ENCODE measurements at places on chromosomes 5 and 9.

DNA sequence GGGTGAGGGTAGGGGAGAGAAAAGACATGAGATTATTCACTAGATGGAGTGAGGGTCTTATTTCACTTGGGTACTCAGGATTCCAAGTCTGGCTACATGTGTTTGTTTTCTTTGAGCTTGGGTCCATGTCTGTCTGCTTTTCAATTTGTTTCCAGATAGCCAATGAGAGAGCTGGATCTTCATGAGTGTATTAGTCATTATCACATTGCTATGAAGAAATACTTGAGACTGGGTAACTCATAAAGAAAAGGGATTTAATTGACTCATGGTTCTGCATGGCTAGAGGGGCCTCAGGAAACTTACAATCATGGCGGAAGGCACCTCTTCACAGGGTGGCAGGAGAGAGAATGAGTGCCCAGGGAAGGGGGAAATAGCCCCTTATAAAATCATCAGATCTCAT, 196.8 kb upstream of the TRIM32 start:
- DNase-seq: no peak

GRCh38 chr9:38017149-38017884, 51.7 kb downstream of the SHB start:
- peak; percentile 95 for DNase-seq

GRCh38 chr5:154709368-154710305, 45.5 kb upstream of the LARP1 start:
- DNase-seq: no peak

DNA sequence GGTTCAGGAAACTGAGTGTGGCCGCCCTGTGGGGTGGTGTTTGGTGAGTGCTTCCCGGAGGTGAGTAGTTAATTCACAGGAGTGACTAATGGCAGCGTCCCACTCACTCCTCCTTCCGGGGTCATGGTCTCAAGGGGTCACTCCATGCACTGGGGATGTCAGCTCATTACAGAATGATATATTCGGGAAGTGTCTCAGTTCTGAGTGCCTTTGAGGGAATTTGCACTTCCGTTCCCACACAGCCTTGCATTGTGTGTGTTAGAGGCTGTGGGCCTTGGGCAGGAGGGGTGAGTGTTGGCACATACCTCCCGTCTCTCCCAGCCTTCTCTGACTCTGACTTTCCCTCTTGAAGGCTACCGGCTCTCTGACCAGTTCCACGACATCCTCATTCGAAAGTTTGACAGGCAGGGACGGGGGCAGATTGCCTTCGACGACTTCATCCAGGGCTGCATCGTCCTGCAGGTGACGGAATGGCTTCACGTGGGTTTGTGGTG, 10.5 kb upstream of the AHRR start:
- no peak for DNase-seq

DNA sequence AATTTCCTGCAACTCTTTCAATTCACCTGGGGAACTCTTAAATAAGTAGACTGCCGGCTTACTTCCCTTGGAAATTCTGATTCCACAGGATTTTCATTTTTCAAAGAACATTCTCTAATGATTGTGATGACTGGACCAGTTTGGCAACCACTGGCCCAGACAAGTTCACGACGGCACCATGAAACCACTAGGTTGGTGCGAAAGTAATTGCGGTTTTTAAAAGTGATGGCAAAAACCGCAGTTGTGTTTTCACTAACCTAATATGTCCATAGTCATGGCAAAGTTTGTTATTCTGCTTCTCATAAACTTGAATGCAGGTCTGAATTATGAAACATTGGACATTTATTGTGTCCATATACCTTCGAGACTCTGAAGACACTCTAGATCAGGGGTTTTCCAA, 317.2 kb downstream of the IRX1 start:
- no peak for DNase-seq

GRCh38 chr5:143494595-143494994, 91.1 kb upstream of the NR3C1 start:
- no peak for DNase-seq

GRCh38 chr5:172816925-172817562, 17.0 kb upstream of the ERGIC1 start:
- DNase-seq: no peak

DNA sequence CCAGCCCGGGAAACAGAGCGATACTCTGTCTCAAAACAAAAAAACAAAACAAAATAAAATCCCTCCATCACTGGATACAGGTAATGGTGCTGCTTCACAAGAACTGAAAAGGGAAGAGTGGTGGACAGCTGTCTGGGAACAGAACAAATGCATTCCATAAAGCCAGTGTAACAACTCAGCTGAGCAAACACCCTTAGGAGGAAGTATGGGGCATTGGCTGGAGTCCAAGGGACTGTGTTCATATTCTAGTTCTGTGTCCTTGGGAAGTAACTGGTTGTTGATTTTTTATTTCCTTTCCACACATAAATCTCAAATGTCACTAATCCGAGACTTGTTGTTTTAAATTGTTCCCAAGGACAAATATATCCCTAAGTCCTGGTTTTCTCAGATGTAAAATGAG, 38.3 kb downstream of the HTR1A start:
- no peak for DNase-seq

- no peak for DNase-seq
Observed at GRCh38 chr5:107447587-107447986, 223.2 kb downstream of the EFNA5 start.

DNA sequence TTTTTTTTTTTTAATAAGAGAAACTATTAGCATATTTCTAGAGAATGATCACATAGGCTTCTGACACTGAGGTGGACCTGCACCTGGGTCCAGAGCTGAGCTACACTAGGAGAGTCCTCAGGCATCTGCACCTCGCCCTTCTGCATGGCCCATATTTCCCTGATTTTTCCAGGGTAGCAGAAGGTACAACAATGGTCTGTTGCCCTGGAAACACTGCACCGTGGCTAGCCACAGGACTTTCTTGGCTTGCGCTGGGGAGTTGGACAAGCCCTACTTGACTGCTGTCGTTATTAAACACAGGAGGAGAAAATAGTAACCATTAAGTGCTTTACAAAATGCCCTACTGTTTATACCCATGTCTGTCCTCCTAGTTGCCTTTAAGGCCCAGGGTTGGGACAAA, 615.7 kb upstream of the MEF2C start:
- DNase-seq: no peak

- no peak for DNase-seq
Observed at GRCh38 chr5:9977070-9977469, 272.6 kb downstream of the ATPSCKMT start.
